Epithelial cell of prostate (primary cell): ENCODE measurements at places on chromosomes 16 and 17.
A peak's percentile ranks its signal among the peaks of the same experiment; 100 is the strongest.

GRCh38 chr16:11603331-11603750, 16.6 kb upstream of the LITAF start:
- DNase-seq: no peak

- no peak for DNase-seq
Observed at GRCh38 chr17:74924250-74924948, at the start of gene OTOP2. Gene OTOP2 (plus strand): TSS chr17:74924273. CDS start chr17:74924633, 360 bp downstream.

DNA sequence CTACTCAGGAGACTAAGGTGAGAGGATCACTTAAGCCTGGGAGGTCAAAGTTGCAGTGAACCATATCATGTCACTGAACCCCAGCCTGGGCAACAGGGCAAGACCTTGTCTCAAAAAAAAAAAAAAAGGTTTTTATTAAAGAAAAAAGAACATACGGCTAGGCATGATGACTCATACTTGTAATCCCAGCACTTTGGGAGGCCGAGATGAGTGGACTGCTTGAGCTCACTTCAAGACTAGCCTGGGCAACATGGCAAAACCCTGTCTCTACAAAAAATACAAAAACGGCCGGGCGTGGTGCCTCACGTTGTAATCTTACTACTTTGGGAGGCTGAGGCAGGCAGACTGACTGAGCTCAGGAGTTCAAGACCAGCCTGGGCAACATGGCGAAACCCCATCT, 38.4 kb downstream of the RANBP10 start:
- no peak for DNase-seq

DNA sequence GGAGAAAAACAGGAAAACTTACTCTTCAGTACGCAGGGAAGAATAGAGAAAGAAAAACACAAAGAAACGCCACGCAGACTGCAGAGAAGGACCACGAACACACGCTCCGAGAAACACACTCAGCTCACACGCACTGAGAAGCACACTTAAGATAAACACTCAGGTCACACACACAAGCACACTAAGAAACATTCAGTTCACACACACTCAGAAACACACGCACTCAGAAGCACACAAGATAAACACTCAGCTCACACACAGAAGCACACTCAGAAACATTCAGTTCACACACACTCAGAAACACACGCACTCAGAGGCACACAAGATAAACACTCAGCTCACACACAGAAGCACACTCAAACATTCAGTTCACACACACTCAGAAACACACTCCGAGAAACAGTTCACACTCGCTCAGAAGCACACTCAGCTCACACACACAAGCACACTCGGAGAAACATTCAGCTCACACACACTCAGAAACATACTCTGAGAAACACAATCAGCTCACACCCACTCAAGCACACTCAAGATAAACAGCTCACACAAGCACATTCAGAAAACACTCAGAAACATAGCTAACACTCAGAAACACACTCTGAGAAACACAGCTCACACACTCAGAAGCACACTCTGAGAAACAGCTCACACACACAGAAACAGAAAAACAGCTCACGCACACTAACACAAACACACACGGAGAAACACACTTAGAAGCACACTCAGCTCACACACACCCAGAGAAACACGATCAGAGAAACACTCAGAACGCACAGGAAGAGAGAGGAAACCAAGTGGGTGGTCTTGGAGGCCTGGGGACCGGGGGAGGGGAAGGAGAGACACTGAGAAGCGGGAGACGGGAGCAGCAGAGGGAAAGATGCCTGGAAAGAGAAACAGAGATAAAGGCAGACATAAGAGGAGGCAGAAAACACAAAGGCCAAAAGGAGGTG, 908 bp downstream of the TMEM98 start:
- DNase-seq: no peak

DNA sequence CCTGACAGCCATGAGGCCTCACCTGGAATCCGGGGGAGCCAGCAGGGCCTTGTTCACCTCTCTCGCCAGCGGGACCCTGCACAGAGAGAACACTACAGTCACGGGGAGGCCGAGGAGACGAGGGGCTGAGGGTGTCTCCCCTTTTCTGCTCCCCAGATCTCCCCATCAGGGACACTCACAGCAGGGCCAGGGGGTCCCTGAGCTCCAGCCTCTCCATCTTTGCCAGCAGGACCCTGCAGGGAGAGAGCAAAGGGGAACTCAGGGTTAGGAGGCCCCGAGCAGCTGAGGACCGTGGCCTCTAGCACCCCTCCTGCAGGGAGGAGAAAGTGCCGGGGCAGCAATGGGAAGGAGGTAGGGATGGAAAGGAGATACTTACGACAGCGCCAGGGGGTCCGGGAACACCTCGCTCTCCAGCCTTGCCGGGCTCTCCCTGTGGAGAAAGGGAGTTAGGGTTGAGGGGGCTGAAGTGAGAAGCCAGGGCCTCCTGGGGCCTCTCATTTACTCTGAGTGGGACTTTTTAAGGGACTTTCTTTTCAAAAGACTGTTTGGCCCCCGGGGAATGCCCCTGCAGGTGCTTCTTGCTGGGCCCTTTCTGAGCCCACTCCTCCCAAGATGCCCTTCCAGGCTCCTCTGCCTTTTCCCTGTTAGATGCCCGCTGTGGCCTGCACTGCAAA, 8.7 kb downstream of the COL1A1 start:
- DNase-seq: no peak

DNA sequence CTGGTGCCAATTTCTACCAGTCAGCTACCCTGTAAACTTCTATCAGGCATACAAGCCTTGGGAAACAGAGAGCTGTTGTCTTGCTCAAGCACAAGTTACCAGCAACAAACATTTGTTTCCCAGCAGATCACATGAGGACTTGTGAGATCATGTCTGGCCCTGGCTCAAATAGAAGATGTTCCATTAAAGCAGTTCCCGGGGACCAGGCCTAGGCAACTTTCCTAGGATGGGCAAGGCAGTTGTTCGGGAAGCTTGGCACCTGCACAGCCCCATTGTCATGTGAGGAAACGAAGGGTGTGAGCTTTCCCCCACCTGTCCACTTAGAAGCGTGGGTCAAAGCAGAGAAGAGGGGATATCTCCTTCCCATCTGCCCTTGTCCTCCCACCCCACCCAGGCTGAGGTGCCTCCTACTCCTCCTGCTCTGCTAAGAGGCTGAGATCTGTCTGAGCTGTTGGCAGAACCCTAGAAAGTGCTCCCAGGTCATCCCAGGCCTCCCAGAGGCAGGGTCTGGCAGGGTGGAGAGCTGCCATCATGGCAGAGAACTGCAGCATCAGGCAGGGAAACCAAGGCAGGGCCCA, 11.2 kb upstream of the SLC47A2 start:
- DNase-seq: peak; percentile 46

- no peak for DNase-seq
Observed at GRCh38 chr17:70767102-70767701, 597.9 kb downstream of the KCNJ2 start.

- DNase-seq: no peak
Observed at GRCh38 chr17:78716814-78717393, 65.2 kb downstream of the CYTH1 start.

GRCh38 chr17:79797492-79798298, 818 bp upstream of the CBX8 start:
- no peak for DNase-seq

DNA sequence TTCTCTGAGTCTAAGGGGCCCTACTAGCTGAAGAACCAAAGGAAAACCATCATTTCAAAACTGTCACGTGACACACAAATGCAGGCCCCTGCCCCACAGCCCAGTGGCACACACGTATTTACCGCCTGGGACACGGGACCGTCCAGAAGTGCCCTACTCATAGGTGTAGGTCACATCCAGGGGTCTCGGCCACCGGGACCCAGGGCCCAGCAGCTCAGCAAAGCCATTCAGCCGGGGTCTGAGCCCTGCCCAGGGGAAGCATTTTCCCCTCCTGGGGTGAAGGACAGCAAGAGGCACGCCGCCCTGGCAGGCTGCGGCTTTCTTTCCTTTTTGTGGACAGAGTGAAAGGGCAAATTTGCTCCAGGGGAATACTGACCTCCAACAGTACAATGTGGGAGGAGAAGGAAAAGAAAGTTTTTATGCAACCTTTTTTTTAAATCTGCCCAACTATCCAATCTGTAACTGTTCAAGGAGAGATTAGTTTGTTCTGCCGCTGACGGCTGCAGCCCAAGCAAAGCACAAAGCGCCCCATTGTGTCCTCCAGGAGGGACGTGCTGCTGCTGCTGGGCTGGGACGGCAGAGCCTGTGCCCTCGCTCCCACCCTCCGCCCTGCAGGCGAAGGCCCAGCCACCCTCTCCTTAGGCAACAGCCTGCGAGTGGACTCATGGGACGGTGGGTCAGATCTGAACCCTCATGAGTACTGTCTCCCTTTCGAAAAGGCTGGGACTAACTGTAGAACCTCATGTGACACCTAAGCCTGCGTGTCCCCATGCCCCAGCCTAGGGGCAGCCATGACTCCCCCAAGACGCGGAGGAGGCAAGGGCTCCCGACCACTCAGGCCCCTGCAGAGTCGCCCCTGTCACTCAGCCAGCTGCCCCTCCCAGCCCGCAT, 21.3 kb downstream of the SLC7A5 start:
- DNase-seq: no peak

- no peak for DNase-seq
Observed at GRCh38 chr16:59907611-59908010, 1173.5 kb upstream of the GOT2 start.

- DNase-seq: no peak
Observed at GRCh38 chr17:65243838-65244625, 106.9 kb downstream of the RGS9 start.

DNA sequence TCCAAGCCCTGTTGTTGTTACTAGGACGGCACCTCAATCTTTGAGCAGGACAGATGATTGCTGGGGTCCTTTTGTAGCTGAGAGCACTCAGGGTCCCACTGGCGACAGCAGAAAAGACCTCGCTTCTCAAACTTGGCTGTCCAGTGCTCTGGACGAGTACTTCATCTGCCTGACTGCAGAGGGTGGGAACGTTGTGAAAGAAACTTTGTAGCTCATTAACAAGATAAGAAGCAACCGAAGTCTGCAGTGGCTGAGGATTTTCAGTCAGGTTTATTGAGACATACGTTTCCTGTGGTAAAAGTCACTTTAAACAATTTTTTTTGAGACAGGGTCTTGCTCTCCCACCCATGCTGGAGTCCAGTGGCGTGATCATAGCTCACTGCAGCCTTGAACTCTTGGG, 191.7 kb downstream of the PRKCB start:
- no peak for DNase-seq

- DNase-seq: no peak
Observed at GRCh38 chr16:11180489-11180888, 75.5 kb downstream of the SOCS1 start.

GRCh38 chr17:77565166-77565565, 393.3 kb upstream of the TNRC6C start:
- DNase-seq: no peak

- no peak for DNase-seq
Observed at GRCh38 chr16:79640513-79641360, 40.2 kb upstream of the MAF start.

DNA sequence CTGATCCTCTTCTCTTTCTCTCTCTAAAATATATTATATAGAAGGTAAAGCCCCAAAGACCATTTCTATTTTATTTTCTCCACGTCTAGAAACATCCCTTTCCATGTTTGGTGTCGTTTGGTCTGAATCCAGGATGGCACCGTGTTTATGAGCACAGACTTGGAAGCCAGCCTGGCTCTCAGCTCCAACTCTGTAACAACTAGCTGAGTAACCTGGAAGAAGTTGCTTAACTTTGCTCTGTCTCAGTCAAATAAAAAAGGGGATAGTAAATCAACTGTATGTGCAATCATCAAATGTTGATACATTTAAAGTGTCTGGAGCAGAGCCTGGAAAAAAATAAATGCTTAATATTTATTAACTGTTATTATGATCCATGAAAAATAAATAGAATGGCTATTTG, 249.8 kb upstream of the MAF start:
- DNase-seq: no peak

DNA sequence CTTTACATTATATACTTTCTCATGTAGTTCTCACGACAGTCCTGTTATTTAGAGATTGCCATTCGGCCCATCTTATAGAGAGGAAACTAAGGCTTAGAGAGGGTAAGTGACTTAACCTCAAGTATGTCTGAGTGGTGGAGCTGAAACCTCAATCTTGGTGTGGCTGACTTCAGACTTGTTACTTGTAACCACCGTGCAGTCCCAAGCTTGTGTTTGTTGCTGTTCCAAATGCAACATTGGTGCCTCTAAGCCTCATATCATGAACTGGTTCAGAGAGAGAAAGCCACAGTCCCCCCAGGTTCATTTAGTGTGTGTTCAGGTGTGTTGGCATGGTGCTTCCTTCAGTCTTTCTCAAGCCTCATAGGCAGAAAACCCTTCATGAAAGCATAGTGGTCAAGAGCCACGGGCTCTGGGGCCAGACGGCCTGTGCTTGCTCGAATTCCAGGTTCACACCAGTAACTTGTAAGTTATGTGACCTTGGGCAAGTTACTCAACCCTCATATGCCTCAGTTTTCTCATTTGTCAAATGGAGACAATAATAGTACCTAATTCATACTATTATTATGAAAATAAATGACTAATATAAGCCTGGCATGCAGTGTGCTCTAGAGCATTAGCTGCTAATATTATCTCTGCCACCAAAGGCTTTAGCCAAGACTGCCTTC, 39.9 kb downstream of the CDH1 start:
- DNase-seq: no peak

- DNase-seq: no peak
Observed at GRCh38 chr17:61528171-61528570, 62.8 kb downstream of the NACA2 start.

- no peak for DNase-seq
Observed at GRCh38 chr17:33550261-33550660, 257.2 kb upstream of the ASIC2 start.

DNA sequence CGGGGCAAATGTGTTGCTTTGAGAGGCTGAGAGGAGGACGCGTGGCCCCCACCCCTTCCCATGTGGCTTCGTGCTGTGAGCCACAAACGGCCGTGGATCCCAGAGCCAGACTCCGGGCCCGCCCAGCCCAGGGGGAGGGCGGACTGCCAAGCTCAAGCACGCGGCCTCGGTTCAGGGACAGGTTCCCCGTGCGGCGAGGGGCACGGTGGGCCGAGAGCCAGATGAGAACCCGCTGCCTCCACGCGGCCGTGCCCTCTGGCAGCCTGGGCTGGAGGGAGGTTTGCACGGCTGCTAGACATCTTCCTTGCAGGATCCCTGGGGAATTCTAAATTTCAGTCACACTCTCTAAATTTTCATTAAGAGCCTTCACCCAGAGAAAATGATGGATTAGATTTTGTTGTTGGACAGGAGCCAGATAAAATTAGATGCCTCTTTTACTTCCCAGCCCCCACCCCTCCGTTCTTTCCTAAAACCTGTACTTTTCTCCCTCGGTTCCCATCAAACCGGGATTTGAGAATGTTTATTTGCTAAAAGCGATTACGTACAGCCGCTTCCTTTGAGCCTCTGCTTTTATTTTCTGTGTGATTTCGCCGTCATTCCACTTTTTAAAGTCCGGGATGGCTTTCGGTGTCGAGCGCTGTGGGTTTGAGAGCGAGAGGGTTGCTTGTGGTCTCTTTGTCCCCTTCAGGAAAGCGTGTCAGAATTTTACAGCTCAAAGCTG, 25.0 kb upstream of the GNG13 start:
- DNase-seq: no peak

- DNase-seq: no peak
Observed at GRCh38 chr17:29570521-29570920, 2.0 kb downstream of the TP53I13 start.

GRCh38 chr17:21677126-21677910, 15.0 kb upstream of the KCNJ18 start:
- no peak for DNase-seq
